ENCODE measurements at places on chromosomes 1 and 21.

- no peak for DNase-seq
These were observed 65.8 kb upstream of the BCL10 start for GRCh38 chr1:85342207-85342606.

DNA sequence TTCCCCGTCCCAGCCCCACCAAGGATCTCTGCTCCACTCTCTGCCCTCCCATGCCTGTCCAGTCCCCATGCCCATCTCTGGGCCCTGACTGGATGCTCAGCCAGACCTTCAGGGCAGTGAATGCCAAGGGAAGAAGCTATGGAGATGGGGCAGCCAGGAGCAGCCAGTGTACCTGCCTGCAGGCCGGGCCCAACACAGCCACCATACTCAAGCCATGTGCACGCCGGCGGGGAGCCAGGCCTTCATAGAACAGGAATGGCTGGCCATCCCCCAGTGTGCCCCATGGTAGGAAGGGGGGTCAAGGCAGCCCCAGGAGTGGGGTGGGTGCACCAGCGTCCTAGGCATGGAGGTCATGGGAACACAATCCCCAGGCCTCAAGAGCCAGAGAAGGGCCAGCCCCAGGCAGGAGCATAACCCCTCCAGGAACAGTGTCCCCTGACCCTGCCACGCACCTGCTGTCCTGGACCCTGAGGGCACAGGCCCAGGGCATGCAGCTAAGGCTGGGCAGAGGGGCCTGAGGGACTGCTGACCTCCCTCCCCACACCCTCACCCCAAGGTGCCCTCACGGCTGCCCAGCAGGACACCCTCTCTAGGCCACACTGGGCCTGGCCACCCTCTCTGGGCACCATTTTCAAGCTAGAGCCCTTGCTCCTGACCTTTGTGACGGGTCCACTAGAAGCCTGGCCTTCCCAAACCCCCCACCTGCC lies 20.3 kb upstream of the ARF1 start:
- DNase-seq: no peak

- no peak for DNase-seq
These were observed 20.7 kb downstream of the DDX20 start for GRCh38 chr1:111776391-111776790.

GRCh38 chr1:204341380-204341779 lies 18.3 kb downstream of the PLEKHA6 start:
- DNase-seq: no peak

DNA sequence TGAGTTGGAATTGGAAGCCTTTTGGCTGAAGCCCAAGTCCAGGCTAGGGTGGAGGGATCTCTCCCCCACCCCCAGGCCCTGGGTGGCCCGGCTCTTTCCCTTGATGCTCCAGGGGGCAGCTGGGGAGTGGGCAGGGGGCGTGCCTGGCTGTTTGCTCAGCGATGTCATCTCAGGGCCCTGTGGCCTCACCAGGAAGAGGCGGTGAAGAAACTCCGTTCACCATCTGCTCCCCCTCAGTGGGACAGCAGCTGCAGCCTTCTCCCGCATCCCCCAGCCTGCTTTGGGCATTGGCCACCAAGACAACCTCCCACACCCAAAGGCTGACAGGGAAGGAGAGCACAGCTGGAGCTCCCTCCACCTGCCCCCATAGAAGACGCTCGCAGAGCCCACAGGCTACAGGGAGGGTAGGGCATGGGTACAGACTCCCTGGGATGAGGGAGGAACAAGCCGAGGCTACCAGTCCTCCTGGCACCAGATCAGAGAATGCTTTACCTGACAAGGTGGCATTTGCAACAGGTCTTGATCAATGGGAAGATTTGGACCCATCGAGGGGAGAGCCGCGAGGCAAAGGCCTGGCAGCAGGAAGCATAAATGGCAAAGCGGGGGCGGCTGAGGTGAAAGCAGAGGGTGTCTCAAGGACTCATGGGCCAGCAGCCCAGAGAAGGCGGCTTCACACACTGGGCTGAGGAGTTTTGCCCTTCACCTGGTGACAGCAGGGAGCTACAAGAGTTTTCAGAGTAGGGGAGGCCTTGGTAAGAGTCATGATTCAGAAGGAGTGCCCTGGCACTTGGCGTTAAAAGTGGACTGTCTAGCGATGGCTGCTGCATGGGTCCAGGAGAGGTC lies 6.5 kb upstream of the GUCA2A start:
- DNase-seq: no peak

DNA sequence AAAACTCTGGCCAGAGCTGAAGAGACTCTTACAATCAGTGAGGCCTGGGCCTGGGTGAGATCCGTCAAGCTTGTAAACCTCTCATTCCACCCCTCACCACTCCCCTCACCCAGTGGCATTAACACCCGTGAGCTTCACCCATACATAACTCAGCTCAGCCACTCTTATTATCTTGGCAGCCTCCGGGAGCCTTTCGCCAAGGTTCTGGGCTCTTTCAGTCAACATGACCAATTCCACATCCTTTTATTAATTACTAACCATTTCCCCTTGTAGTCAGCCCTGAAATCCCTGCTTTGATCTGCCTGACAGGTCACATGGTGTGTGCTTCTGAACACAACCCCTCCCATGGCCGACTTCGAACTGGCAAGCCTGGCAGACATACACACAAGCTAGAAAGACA lies 134.8 kb downstream of the SETD4 start:
- no peak for DNase-seq

DNA sequence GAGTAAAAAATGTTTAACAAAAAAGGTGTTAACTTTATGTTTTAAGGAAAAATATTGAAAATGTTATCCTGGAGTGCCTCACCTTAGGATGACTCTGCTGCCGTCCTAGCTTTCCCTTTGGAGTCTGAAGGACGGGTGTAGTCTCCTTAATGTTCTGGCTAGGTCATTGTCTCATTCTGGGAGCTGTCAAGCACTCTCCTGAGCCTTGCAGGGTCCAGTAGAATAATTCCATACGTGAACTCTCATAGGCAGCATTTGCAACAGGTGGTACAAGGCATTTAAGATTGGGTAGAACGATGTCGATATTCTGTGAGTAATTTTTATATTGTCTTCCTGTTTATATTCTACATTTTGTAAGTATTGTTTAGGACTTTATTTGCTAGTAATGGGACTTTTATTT lies 283.6 kb upstream of the C1orf105 start:
- DNase-seq: no peak

DNA sequence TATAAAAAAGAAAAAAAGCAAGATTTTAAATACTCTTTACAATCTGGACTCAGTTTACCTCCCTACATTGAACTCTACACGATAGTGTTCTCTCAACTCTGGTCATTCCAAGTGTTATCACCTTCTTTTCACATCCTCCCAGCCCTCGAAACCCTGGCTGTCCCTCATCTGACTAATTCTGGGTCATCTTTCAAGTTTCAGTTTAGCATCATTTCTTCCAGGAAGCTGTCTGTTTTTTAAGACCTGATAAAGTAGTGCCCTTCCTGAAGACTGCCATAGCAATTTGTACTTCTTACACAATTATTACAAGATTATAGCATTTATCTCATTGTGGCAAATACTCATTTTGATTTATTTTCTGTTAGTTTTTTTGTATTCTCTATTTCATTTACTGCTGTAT lies 1.2 kb downstream of the ALG14 start:
- DNase-seq: no peak

- DNase-seq: no peak
These were observed 1.6 kb downstream of the NPR1 start for GRCh38 chr1:153680120-153680403.

Data from stimulated activated CD8-positive, alpha-beta memory T cell treated with anti-CD3 and anti-CD28 coated beads, Interleukin-15, amount 100 ng/mL, for 1 hour (primary cell).